Activated T-helper 9 cell treated with anti-CD3 and anti-CD28 coated beads, Interleukin-2, amount 50 U/mL, for 16 hours (primary cell): ENCODE measurements at places on chromosomes 2 and 18.
A peak's percentile ranks its signal among the peaks of the same experiment; 100 is the strongest.

- DNase-seq, result no peak
These were observed 30.6 kb downstream of the DTNA start for GRCh38 chr18:34740724-34741123.

DNA sequence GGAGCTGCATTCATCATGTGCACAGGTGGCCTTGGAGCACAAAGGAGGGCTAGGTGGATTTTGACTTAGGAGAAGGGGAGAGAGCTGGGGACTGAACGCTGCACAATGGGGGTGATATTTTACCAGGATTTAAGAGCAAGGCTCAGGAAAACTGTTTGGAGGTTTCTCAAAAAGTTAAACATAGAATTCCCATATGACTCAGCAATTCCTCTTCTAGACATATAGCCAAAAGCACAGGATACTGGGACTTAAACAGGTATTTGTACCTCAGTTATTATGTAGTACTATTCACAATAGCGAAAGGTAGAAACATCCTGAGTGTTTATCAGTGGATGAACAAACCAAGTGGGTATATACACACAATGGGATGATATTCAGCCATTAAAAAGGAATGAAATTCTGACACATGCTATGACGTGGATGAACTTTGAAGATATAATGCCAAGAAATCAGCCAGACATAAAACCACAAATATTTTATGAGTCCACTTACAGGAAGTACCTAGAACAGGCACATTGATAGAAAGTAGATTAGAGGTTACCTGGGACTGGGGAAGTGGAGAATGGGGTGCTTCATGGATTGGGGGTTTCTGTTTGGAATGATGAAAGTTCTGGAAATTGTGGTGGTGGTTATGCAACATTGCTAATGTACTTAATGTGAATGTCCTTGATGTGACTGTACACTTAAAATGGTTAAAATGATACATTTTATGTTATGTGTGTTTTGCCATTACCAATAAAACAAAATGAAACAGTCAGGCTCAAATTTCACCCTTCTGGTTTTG lies 216.9 kb downstream of the HAUS1 start:
- no peak for DNase-seq

GRCh38 chr2:12074126-12074844 lies 327.9 kb downstream of the LPIN1 start:
- DNase-seq, result no peak

DNA sequence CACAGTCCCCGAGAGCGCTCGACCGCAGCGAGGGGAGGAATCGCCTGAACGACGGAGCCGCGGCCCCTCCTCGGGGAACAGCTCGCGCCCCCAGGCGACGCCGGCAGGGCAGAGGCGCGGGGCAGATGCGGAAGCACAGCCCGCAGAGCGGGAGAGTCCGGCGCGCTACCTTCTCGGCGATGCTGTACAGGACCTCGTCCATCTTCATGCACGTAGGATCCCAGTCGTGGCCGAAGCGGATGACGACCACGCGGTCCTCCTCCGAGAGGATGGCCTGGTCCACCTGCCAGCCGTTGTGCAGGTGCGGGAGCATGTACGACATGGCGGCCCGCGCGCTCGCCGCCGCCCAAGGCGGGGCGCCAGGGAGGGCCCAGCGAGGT lies 302 bp downstream of the TXNL4A start:
- DNase-seq, result peak; percentile 47

GRCh38 chr18:51279367-51279984 lies 82.0 kb upstream of the MEX3C start:
- no peak for DNase-seq

DNA sequence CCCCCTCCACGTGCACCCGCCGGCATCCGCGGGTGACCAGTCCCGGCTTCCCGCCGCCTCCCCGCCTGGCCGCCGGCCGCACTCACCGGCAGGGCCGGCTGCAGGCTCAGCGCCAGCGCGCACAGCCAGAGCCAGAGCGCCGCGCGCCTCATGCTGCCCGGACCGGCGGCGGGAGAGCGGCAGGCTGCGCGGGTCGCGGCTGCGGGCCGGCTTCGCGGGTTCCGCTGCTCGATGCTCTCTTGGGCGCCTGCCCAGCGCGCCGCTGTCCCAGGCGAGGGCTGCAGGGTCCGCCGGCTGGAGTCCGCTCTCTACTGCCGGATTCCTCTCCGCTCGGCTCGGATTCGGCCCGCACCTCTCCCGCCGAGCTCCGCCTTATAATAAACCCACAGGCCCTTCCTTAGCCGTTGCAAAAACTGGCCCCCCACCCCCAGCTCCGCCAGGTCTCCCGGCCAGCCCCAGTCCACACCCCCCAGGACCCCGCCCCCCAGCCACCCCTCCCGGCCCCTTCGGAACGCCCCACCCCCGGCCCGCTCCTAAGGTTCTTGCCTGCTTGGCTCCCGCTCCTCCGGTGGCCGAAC lies at the start of gene SDC1:
TSS of gene SDC1 (minus strand) at position 415 of the 578 bp plus-strand sequence. CDS start at position 152, 263 bp downstream.
- DNase-seq, result no peak

- no peak for DNase-seq
These were observed 163.2 kb upstream of the KLF7 start for GRCh38 chr2:207328944-207329386.

DNA sequence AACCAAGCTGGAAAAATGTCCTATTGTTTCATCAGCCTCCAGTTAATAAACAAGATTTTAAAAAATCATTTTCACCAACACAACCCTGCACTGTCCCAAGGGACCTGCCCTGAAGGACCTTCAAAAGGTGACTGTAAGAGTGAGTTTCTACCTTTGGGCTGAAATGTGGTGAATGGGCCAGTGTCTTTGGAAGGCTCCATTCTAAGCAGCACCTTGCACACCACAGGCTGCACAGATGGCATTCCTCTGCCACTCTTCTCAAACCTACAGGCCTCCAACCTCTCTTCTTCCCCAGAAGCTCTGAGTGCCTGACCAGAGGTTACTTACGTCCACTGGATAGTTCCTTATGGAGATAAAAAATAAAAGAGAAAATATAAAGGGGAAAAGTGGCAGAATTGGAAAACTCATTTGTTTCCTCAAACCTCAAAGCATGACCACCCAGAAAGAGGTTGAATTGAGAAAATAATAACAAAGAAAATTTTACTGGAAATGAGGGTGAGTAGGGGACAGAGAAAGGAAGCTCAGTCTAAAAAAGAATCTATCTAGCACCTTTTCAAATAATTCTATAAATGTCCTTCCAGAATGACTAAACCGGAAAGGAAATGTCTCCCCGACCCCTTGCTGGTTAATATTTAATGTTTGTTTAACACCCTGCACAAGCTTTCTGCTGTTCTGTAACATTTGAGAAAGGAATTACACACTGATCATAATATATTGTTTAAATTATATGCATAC lies 175.7 kb downstream of the METTL4 start:
- DNase-seq, result no peak

DNA sequence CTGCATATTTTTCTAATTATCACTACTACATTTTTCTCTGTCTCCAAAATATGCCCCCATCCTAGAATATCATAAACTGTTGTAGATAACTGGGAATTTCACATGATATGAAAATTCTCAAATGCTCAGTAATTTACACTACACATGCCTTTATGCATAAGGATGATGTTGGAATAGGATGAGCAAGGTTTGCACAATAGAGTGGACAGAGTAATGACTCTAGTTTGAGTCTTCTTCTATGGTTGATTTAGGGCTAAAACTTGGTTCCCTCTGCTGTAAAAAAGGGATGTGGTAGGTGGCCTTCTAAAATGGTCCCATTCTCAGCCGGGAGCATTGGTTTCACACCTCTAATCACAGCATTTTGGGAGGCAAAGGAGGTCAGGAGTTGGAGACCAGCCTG lies 129.9 kb downstream of the BCL11A start:
- DNase-seq, result no peak

DNA sequence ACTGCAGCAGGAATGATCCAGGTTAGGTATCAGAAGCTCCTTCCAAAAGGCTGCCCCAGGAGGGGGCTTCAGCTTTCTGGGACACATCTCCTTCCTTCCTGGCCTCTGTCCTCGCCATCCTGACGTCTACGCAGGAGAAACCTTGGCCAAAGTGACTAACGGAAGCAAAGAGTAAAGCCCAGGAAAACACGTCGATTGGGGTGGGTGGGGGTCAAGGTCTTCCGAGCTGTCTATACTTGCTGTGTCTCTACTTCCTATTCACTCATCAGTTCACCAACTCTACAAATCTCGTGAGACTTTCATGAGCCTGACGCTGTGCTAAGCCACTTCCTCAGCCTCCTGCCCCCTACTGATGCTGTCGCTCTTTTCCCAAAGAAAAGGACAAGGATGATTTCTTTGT lies 212.6 kb downstream of the TNS1 start:
- DNase-seq, result no peak

- DNase-seq, result no peak
These were observed 173.0 kb downstream of the BCL11A start for GRCh38 chr2:60380411-60380810.
